ENCODE measurements at places on chromosomes 7 and 10. TPM values are rescaled to one million over a fixed set of nuclear protein-coding genes. Genes with fewer than 3 reads are reported as not detected.

DNA sequence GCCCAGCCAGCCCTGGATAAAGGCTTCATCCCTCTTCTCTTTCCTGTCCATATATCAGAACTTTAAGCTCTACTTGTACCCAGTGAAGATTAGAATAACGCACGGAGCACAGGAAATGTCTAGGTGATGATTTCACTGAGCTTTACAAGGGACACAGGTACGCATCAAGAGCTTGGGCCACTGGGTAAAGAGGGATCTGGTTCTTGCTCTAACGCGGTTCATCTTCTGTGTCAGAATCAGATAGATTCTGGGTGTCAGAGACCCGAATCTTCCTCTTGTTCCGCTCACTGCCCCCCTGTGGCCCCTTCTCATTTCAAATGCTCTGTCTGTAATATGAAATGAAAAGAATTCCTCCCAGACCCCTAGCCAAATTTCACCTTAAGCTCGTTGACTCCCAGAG lies 24.7 kb downstream of the IL2RA start:
- no peak for DNase-seq

GRCh38 chr10:118918587-118918986 lies 110.9 kb upstream of the NANOS1 start:
- DNase-seq, result no peak

DNA sequence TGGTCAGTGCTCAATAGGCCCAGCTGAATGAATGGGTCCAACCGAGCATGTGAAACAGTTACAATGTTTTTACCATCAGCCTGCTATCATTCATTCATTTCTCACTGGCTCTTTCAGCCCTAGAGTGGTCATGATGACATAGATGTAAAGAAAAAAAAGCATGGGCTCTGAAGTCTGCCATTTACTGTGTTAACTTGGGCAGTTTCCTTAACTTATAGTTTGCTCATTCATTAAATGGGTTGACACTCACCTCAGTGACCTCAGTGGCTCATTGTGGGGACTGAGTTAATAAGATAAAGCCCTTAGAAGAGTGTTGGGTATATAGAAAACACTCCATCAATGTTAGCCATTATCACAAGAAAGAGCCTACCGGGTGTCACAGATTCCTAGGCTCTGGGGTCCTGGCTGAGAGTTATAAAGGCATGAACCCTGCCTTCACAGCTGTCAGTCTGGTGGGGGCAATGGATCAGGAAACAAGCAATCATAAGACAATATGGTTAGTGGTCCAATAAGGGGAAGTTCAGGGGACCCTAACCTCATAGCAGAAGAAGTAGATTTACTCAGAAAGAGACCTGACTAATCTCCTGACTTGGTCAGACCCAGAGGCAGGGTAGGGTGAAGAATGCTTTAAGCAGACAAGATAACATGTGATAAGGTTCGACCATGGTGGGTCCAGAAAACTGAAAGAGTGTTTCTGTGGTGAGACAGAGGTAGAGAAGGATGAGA lies 29.7 kb upstream of the GPAM start:
- DNase-seq, result no peak

- DNase-seq, result no peak
Measured at GRCh38 chr7:55792048-55792447, 70.5 kb downstream of the SEPTIN14 start.

Gene GFRA1
- polyA plus RNA-seq, result 7.5 TPM

Data from AG04450 (cell line).